ENCODE measurements at places on chromosomes 2 and 18.
A peak's percentile ranks its signal among the peaks of the same experiment; 100 is the strongest.

GRCh38 chr2:96251721-96252292 lies 14.0 kb downstream of the TMEM127 start:
- DNase-seq, result no peak

- no peak for DNase-seq
These were observed 143.9 kb upstream of the SIX2 start for GRCh38 chr2:45153121-45153520.

DNA sequence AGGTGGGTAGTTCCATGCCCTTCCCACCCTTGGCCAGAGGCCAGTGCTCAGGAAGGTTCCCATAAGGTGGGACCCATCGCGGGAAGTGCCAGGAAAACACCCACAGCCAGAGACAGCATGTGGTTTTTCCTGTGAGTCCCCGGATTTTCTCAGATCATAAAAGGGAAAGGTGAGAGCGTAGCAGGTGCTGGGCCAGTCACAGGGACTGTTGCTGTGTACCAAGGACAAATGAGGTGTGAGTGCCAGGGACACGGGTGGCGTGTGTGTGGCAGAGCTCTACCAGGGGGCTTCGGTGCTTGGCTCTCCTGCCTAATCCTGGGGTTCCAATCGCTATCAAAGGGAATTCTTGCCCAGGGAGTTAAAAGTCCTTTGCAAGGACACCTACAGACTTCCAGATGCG lies 159.6 kb upstream of the SMAD2 start:
- no peak for DNase-seq

GRCh38 chr2:23543302-23543701 lies 158.3 kb downstream of the KLHL29 start:
- DNase-seq, result no peak

DNA sequence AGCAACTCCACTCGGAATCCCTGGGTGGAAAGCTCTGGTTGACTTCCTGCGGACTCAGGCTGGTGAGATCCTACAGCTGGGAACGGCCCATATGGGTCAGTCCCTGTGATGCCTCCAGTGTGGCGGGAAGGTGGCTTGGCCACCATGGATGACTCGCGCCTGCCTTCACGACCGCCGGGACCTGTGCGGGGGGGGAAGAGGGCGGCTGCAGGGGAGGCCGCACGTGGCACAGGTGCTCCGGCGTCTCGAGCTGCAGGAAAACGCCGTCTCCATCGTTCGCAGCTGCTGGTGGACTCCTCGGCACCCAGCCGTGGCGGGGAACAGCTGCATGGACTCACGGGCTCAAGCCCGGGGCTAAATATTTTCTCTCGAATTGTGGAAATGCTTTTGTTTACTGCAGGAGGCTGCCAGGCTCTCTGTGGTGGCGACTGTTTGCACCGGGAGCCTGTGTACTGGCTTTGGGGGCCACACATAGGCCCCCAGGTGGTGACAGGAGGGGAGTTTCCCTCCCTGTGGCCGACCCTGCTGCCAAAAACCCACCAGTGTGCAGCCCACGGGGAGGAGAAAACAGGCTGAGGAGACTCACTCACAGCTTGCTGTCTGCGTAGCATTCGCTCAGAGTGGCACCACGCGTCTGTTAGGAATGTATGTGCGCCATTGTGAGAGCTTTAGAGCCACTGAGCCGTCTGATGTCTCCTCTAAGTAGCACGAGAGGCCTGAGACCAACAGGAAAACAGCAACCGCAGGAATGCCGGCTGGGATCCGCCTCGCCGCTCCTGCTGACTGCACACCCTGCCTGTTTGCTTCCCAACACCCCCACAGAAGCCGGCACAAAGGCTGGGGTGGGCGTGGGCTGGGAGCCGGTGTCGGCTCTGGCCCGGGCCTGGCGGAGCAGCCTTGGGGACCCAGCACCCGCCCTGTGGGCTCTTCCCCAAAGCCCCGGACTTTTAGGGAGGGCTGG lies 89.2 kb downstream of the NFATC1 start:
- no peak for DNase-seq

DNA sequence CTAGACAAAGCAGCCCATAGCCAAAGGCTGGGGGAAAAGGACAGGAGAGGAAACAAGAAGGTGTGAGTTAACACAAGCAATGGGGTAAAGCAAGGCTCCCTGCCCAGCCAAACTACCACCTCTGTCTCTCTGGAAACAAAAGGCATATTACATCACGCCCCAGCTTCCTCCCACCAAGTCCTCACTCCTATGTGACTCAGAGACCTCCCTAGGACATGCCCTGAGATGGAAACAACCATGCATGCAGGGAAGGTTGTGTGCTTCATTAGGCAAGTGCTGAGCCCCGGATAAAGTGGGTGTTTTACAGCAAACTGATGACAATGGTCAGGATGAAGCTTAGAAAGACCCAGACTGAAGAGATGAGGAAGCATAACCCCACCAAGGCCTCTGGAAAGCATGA lies 9.0 kb upstream of the ATRAID start:
- DNase-seq, result no peak

DNA sequence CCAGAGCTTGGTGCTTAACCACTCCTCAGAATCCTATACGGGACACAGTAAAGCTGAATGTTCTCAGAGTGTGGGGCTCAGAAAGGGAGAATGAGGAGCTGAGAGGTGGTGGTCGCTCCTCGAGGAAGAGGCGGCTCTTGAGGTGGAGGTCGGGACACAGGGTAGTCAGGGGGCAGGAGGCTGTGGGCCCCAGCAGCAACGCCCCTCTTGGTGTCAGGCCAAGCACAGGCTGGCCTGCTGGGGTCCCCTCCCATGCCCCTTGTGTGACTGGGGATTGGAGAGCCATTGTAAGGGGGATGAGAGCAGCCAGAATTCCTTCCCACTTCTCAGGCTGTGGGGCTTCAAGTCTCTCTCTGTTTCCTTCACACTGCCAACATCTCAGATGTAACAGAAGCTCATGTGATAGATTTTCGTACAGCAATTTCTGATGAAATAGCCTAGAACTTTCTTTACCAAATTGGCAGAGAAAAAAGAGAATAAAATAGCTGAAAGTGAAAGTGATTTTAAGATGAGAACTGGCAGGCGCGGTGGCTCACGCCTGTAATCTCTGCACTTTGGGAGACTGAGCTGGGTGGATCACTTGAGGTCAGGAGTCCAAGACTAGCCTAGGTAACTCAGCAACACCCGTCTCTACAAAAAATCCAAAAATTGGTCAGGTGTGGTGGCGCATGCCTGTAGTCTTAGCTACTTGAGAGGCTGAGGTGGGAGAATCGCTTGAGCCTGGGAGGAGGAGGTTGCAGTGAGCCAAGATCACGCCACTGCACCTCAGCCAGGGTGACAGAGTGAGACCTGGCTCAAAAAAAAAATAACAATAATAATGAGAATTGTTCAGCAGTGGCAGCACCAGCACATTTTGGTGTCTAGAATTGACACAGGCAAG lies 61.1 kb upstream of the RPL31 start:
- no peak for DNase-seq

GRCh38 chr2:68564426-68564825 lies 79.0 kb upstream of the PROKR1 start:
- no peak for DNase-seq

GRCh38 chr2:136167721-136168475 lies 49.9 kb upstream of the CXCR4 start:
- DNase-seq, result no peak

DNA sequence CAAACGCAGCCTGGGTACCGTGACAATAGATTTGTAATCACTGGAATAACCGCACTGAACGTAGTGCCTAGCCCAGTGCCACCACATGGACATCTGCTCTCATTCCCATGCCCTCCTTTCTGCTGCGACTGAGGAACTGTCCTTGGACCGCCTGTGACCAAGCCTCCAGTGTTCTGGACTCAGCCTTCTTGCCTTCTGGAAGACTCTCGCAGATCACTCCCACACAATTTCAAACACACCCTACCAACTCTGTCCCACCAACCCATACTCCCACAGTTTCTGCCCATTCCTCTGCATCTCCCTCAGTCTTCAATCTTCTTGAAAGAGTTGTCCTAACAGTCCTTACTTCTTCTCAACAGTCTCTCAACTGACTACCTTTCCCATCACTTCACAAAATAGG lies 2.1 kb downstream of the RNF149 start:
- no peak for DNase-seq

DNA sequence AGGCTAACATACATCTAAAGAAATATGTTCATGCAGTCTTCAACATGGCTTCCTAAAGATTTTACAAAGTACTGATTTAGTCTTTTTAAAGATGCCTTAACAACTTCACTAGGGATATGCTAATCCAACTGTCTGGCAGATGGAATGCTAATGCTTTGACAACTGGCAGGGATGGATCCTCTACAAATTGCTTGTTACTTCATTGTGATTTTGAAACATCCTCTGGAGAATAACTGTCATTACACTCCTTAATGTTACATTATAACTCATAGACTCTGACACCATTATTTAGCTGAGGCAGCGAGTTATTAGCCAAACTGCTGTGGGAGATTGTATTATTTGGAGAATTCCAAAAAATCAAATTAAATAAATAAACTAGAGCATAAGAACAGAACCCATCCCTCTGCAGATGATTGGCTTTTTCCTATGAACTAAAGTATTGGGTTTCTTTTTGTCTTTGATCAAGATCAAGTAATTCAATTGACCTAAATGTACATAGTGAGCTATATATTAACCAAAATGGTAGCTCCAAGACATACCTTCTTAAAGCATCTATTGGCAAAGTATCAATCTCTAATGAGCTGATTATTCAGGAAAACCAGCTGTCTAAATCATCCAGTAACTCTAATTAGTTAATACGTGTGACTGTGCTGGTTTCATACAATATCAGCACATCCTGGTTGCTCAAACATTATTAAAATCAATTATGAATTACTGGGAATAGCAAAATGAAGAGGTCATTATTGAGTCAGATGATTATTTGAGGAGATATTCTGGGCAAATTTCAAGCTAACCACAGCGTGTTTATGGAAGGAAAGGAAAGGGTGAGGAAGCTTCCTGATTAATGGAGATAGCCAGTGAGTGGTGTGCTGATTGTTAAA lies 321.3 kb upstream of the TFPI start:
- DNase-seq, result no peak

GRCh38 chr2:174781996-174782395 lies 17.7 kb upstream of the CHRNA1 start:
- DNase-seq, result no peak

GRCh38 chr2:37154785-37155184 lies 2.0 kb downstream of the EIF2AK2 start:
- DNase-seq, result no peak

DNA sequence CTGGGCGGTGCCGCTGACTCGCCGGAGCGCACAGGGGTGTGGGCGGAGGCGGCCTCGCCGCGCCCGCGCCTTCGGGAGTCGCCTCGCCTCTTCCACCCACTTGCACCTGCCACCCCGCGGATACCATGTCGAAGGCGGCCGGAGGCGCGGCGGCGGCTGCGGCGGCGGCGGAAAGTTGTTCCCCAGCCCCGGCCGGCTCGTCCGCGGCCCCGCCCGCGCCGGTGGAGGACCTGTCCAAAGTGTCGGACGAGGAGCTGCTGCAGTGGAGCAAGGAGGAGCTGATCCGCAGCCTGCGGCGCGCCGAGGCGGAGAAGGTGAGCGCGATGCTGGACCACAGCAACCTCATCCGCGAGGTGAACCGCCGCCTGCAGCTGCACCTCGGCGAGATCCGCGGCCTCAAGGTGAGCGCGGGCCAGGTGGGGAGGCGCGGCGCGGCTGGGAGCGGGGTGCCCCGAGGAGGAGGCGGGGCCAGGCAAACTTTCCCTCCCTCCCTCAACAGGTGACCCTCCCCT lies 766 bp downstream of the CCDC85A start:
- DNase-seq, result peak; percentile 14

DNA sequence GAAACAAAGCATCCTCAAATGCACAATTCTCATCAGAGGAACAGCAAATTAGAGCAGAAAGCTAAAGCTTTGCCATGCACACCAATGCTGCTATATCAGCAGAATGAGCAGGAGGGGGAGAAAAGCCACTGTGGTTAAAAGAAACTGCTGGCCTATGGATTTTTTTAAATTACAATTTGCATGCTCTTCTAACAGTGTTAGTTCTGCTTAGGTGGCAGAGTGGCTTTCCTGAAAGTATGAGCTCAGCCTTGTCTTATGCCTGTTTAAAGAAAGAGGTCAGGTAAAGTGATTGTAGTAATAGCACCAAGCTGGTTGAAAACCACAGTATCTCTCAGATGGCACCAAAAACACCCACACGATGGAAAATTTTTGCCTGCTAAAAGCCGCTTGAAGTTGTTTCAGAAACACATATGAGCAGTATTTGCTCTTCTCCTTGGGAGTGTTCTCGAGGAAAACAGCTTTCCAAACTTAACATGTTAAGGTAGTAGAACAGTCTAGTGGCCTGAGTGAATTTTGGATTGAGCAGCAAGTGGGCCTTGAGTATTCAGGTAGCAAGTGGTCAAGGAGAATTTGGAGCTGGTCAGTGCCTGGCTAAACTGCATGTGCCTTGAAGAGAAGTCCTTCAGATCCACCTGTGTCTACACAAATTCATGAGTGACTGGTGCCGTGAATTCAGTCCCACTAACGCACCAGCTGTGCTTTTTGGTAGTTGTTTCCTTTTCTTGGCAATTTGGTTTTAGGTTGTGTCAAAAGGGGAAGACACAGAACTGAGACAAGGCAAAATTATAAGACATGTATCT lies 19.6 kb upstream of the NDUFV2 start:
- no peak for DNase-seq

Data from NCI-H774 (cell line).